AG04449 (cell line): ENCODE measurements at places on chromosomes 13 and 19.

DNA sequence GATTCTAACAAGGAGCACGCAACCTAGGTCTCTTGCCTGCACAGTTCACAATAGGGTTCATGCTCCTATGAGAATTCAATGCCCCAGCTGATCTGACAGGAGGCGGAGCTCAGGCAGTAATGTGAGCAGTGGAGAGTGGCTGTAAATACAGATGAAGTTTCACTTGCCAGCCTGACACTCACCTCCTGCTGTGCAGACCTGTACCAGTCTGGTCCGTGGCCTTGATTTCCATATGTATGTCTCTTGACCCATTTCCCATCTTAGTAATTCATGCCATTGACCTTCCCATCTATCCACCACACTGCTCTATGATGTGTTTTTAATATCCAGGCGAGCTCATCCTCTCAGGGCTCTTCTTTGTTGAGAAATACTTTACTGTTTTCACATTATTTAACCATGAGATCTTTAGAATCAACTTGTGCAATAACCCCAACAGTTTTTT, 95.2 kb downstream of the LRCH1 start:
- DNase-seq: no peak

GRCh38 chr13:49858178-49858856, 65.8 kb upstream of the KPNA3 start:
- DNase-seq: peak; percentile 94

DNA sequence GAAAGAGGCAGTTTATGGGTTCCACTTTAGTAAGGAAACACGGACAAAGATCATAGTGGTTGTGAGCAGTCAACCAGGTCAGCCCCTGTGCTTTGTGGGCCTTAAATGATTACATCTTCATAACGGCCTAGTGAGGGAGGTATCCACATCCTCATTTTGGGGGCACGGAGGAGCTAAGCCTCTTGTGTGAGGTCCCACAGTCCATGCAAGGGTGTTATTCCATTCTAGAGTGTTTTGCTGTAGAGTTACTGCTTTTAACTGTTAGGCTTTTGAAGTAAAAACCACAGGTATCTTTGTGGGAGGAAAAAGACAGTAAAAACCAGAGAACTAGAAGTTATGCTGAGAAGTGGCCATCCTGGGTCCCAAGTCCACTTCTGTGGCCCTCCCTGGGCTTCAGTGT, 4.0 kb downstream of the NOP53 start:
- no peak for DNase-seq

GRCh38 chr19:8107301-8107903, 42.0 kb downstream of the FBN3 start:
- no peak for DNase-seq

- DNase-seq: peak; percentile 79
Measured at GRCh38 chr19:16197188-16197621, 506 bp upstream of the AP1M1 start.

- DNase-seq: no peak
Measured at GRCh38 chr19:27681972-27682371, 1531.0 kb downstream of the UQCRFS1 start.
